ENCODE measurements at places on chromosomes 12 and 14.

GRCh38 chr14:90696720-90697119 lies 119.5 kb downstream of the TTC7B start:
- no peak for DNase-seq

DNA sequence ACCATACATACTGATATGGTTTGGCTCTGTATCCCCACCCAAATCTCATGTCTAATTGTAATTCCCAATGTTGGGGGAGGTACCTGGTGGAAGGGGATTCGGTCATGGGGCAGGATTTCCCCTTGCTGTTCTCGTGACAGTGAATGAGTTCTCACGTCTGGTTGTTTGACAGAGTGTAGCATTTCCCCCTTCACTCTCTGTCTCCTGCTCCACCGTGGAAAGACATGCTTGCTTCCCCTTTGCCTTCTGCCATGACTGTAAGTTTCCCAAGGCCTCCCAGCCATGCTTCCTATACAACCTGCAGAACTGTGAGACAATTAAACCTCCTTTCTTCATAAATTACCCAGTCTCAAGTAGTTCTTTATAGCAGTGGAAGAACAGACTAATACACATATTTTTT lies 28.8 kb upstream of the DTX1 start:
- no peak for DNase-seq

GRCh38 chr12:101863981-101864380 lies 13.4 kb upstream of the DRAM1 start:
- no peak for DNase-seq

GRCh38 chr14:72965249-72965648 lies 39.0 kb downstream of the DCAF4 start:
- DNase-seq, result no peak

DNA sequence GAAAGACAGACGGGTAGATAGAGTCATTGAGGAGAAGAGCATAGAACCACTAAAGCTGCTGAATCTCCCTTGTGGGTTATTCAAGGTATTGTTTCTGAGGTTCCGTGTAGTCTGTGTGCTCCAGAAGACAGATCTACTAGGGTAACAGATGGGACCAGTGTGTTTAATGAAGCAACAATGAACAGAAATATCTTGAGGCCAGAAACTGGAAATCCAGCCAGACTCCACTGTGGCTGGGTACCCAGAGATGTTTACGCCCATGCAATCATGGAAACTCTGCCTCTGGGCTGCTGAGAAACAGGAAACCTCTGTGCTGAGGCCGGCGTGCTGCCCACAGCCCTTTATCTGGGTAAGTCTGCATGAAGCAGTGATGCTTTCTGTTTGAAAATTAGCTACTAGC lies 8.3 kb downstream of the PROX2 start:
- DNase-seq, result peak; percentile 30

GRCh38 chr14:103198131-103199105 lies 75.2 kb downstream of the TNFAIP2 start:
- DNase-seq, result no peak

GRCh38 chr12:66119870-66120241 lies 10.7 kb downstream of the LLPH start:
- DNase-seq, result peak; percentile 37

- DNase-seq, result no peak
These were observed 72.7 kb upstream of the MANSC4 start for GRCh38 chr12:27852742-27853141.

- no peak for DNase-seq
These were observed 34.9 kb downstream of the CCDC177 start for GRCh38 chr14:69539631-69540410.

GRCh38 chr14:35164849-35165248 lies 42.5 kb downstream of the PRORP start:
- DNase-seq, result no peak

- no peak for DNase-seq
These were observed 341.2 kb downstream of the NPAS3 start for GRCh38 chr14:33279865-33280264.

- no peak for DNase-seq
These were observed 31.8 kb upstream of the G2E3 start for GRCh38 chr14:30527196-30527595.

GRCh38 chr12:67046062-67046461 lies 223.1 kb upstream of the CAND1 start:
- DNase-seq, result no peak

DNA sequence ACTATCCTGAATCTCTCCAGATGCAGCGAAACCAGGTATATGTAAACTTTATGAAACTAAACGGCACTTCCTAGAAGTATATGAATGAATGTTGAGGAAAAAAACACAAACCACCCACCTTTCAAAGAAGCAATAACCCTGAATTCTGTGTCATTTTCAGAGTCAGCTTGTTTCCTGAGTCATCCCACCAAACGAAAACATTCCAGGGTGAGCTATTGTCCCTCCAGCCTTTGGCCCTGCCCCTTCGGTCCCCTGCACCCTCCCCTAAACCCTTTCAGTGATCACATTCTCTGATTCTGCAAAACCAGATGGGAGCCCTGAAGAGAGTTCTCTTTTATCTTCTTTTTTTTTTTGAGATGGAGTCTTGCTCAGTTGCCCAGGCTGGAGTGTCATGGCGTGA lies 202.6 kb upstream of the ALG10B start:
- no peak for DNase-seq

GRCh38 chr14:68113343-68113930 lies 293.9 kb downstream of the RAD51B start:
- no peak for DNase-seq

DNA sequence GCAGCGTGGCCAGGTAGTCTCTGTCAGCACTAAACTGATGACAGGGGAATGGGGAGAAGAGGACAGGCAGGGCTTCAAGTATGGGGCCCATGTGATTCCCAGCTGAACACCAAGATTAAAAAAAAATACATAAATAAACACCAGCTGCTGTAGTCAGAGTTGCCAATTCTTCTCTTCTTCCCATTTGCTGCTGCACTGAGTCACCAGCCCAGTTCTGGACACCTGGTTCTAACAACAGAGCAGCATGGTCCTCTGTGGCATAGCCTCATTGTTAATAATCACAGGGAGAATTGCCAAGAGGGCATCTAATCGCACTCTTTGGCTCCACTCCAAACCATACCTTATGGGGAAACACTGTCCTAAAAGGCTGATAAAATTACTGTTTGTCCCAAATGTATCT lies 15.1 kb downstream of the PPM1H start:
- DNase-seq, result no peak

GRCh38 chr14:45757655-45758054 lies 504.7 kb upstream of the MIS18BP1 start:
- peak; percentile 5 for DNase-seq

DNA sequence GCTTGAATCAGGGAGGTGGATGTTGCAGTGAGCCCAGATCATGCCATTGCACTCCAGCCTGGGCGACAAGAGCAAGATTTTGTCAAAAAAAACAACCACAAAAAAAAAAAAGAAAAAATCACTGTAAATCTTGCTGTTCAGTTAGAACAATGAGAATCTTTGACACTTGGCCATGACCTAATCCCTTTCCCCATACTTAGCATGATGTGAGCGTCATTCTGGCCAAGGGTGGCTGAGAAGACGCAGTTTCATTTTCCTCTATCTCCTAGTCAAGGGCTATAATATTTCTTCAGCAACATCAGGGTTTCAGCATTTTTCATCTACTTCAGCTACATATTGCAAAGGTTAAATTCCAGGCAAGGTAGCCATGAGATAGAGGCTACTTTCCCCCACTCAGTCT lies 599.4 kb upstream of the MDGA2 start:
- no peak for DNase-seq

- DNase-seq, result peak; percentile 21
These were observed 10.2 kb upstream of the RABGGTA start for GRCh38 chr14:24281636-24282035.

- no peak for DNase-seq
These were observed 43.0 kb downstream of the LMO3 start for GRCh38 chr12:16562921-16563320.

- peak; percentile 76 for DNase-seq
These were observed 56.8 kb downstream of the CDK17 start for GRCh38 chr12:96343347-96343954.

DNA sequence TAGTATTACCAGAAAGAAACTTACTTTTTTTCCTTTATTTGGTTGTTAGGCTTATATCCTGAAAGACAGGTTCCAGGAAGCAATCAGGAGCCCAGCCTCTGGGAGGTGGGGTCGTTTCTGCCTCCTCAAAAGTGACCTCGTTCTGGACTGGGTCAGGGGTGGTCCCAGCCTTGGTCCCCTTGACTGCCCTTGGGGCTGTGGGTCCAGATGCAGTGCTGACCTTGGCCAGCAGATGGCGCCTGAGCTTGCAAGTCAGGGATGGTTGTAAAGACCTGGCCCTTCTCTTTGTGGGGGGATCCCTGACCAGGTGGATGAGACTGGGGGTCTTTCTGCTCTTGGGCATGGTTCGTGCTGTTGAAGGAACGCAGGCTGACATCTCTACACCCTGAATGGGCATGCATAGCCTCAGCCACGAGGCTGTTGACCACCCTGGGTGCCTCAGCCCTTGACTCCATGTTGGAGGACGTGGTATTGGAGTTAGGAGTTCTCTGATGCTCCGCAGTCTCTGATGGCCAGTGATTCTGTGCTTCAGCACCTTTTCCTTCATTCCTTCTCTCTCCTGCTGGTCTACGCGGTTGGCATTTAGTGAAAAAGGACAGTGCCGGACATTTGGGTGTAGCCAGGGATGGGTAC lies 62.4 kb downstream of the ADCK1 start:
- peak; percentile 69 for DNase-seq

- DNase-seq, result no peak
These were observed 9.2 kb upstream of the NUAK1 start for GRCh38 chr12:106147956-106148355.

DNA sequence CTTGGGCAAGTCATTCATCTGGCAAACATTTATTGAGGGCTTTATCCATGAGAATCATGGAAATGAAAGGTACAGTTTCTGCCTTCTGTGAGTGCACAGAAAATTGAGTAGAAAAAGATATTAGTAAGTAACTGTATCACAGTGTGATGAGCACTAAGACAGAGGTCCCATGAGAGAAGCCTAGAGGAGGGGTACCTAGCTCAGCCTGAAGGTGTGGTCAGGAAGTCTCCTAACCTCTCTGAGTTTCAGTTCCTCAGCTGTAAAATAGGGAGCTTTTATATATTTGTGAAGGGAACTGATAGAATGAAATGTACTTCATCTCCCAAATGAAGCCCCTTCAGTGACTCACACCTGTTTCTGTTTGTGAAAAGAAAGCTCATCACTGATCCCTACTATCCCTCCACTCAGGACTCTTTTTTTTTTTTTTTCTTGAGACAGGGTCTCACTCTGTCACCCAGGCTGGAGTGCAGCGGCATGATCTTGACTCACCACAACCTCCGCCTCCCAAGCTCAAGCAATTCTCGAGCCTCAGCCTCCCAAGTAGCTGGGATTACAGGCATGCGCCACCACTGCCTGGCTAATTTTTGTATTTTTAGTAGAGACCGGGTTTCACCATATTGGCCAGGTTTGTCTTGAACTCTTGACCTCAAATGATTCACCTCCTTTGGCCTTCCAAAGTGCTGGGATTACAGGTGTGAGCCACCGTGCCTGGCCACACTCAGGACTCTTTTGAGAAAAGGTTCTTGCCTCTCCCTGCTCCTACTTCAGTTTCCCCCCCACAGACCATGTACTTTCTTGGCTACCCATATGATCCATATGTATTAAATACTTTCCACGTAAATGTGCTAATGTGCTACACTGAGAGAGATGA lies 93.7 kb upstream of the FUT8 start:
- DNase-seq, result no peak

DNA sequence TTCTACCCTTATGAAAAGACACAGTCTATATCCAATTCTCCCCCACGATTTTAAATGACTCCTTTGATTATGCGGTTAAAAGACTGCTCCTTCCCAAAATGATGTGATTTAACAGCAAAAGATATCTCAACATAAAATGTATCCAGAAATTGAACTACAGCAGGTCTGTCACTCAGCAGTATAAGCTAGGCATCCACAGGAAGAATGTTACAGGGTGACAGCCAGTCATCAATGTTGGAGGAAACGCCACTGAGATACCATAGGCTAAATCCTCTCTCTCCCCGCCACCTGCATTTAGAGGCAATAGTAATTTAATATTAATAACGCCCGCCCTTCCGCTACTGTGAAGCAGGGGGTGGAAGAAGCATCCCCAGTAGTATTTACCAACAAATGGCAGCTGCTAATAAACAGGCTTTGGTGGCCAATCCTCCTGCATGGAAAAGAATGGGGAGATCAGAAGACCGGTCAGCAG lies 613 bp downstream of the RECQL start:
- DNase-seq, result no peak

- DNase-seq, result no peak
These were observed 52.5 kb downstream of the MRPL42 start for GRCh38 chr12:93519859-93520258.

GRCh38 chr12:123991372-123991951 lies 18.4 kb downstream of the ZNF664 start:
- no peak for DNase-seq

- no peak for DNase-seq
These were observed 292.9 kb downstream of the MED13L start for GRCh38 chr12:115984616-115985015.

DNA sequence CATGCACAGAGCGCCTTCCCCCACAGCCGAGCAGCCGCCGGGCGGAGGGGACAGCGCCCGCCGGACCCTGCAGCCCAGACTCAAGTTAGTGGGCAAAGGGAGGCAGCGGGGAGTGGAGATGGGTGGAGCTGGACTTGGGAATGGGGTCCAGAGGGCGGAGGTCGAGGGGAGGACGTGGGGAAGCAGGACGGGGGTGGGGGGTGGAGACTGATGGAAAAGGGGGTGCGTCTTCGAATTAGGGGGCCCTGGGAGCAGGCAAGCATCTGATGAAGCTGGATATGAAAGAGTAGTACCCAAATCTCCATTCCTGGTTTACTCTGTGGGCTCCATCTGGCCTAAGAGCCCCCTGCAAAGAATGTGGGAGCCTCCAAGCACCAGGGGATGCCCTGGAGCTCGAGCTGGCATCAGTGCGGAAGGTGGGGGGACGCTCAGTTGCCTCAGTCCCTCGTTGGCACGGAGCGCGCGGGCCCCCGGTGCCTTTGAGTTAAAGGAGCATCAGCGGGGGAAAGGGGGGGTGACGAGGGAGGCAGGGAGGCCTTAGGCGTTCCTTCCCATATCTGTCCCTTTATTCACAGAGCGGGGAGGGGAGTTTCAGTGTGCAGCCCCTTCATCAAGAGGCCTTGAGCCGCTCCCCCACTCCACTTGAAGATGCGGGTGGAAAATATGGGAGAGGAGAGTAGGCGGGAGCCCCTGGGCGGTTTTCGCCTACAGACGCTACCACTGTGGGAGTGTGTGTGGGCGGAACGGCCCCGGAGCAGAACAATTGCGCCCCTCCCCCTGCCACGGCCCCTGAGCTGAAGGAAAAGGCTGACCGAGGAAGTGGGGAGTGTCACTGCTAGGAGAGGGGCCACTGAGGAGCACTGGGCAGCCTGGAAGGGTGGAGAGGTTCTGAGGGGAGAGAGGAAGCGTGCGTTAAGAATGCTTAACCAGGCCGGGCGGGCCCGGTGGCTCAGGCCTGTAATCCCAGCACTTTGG lies 644 bp downstream of the NAB2 start:
- peak; percentile 88 for DNase-seq

GRCh38 chr14:23483236-23483854 lies 13.8 kb downstream of the NGDN start:
- DNase-seq, result peak; percentile 42

- peak; percentile 5 for DNase-seq
These were observed 153.0 kb upstream of the DIO2 start for GRCh38 chr14:80364274-80364673.

GRCh38 chr12:52216100-52216499 lies 16.9 kb upstream of the KRT7 start:
- no peak for DNase-seq

GRCh38 chr12:106392759-106393158 lies 35.2 kb downstream of the POLR3B start:
- no peak for DNase-seq
